ENCODE measurements at places on chromosomes 3 and 15.

DNA sequence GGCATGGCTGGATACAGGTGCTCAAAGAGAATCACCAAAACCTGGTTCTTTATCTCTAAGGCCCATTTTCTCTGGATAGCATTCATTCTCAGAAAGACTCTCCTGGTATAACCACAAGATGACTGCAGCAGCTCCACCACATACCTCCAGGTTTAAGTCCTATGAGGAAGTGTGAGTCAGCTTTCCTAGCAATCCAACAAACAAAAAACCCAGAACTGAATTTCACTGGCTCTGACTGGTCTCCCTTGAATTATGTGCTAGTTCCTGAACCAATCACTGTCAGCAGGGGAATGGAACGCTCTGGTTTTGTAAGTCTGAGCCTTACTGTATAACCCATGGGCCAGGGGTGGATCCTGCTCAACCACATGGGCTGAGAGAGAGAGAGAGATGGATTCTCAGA lies 27.2 kb downstream of the MRPL46 start:
- no peak for DNase-seq

DNA sequence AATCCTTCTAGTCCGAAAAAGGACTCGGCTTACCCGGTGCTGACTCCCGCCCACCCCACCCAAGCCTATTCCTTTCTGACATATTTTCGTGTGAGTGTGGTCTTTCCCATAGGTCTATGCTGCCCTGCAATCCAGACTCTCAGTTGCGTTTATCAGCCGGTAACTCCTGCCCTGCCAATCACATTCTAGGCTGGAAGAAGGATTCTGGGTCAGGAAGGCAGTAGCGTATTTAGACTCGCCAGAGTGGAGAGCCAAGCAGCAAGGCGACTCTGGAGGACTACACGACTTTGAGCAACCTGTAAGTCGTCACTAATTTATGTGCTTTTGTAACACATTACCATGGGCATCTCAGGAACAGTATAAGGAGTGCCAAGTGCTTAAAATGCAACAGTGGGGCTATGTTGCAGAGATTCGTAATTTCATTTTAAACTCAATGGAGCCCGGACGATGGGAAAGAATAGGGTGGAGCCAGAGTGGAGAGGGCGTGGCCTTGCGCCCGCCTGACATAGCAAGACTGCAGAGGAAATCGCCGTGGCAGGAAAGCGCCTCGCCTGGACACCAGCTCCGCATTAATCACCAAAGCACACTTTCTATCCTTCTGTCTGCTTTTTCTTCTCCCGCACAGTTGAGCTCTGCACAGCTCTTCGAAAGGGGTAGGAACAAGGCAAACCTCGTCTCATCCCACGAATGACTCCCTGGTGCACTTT lies 1044.2 kb downstream of the AGBL1 start:
- no peak for DNase-seq

- no peak for DNase-seq
These were observed 1042.9 kb downstream of the ROBO1 start for GRCh38 chr3:78724859-78725258.

DNA sequence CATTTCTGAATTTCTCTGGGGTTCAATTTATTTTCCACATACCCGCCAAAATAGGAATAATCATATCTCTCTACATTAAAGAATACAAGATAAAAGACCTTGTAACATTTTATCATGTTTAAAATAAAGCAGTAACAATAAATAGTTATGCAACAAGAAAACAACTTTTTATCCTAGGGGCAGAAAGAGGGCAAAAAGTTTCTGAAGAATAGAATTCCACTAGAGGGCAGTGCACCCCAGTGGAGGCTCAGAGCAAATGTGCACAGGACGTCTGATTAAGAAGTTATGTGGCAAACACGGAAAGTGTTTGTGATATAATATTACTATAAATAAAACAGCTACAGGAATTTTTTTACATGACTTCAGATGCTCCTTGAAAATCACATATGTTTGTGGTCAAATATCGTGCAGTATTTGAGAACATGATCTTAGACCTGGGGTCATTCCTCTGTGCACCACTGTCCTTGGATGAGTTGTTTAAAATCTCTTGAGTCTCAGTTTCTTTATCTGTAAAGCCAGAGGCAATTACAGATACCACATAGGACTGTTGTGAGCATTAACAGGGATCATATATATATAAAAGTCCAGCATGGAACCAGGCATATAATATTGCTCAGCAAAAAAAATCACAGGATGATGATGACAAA lies 13.2 kb upstream of the PIK3R4 start:
- DNase-seq = no peak

DNA sequence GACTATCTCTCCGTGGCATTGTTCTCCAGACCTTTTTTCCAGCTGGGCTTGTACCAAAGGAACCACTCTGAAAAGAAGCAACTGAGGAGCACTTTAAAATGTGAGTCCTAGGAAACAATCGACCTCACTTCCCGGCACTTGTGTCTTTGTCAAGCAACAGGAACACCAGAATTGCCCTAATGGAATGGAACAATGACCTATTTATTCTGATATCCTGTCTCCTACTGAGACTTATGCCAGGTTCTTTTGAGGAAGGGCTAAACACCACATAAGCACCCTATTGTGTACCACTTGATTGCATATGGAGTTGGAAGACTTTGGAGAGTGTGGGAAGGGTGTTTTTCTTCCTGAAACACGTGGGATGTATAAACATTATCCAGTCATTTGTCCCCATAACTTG lies 56.8 kb upstream of the TGFBR2 start:
- DNase-seq = no peak

DNA sequence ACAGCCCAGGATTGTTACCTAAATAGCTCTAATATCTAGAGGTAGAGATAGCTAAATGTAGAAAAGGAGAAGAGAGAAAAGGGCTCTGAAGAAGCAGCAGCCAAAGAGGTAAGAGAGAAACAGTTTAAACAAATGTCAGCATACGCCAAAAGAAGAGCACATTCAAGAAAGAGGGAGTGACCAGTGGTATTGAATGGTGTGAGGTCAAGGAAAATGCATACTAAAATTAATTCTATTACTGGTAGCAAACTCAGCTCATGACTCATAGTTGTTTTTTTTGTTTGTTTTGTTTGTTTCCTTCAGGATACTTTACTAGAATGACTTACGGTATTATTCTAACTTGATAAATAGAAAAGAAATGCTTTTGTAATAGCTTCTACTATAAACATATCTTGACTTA lies 86.5 kb upstream of the FXR1 start:
- no peak for DNase-seq

GRCh38 chr3:55731741-55732140 lies 244.6 kb upstream of the WNT5A start:
- no peak for DNase-seq

DNA sequence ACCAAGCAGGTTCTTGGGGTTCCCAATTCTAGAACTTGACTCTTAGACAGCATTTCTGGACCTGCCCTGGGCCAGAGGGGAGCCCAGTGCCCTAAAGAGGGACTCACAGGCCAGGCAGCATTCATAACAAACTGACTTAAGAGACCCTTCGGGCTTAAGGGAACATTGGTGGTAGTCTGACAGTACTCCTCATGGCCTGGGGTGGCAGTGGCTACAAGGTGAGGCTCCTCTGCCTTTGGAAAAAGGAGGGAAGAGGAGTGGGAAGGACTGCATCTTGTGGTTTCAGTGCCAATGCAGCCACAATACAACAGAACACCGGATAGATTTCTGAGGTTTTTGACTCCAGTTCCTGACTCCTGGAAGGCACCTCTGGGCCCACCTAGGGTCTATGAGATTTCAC lies 172.2 kb upstream of the STRIT1 start:
- no peak for DNase-seq

- no peak for DNase-seq
These were observed 8.3 kb downstream of the TF start for GRCh38 chr3:133754455-133754854.

GRCh38 chr15:100215843-100216169 lies 126.0 kb downstream of the ADAMTS17 start:
- no peak for DNase-seq

DNA sequence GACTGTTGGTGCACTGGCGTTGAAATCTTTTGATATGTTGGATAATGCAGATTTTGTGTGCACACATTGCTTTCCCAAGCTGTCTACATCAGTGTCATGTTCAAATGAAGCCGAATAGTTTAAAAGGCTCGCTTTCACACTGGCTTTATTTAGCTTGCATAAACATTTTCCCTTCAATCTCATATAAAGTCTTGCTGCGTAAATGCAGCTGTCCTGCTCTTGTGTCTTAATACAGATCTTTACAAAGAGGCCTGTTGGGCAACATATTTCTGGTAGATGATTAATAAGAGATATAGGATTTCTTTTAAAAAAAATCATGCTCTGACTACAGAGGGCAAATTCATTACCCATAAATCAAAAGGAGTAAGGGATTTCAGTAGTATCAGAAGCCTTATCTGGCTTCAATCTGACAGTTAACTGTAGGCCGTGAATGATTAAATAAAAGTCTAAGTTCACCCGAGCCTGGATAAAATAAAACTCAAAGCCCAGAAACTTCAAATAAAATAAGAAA lies 937.2 kb downstream of the FHIT start:
- DNase-seq = peak; percentile 23

GRCh38 chr15:41022487-41023090 lies 69.3 kb downstream of the CHAC1 start:
- no peak for DNase-seq

- DNase-seq = no peak
These were observed 18.1 kb downstream of the HEMK1 start for GRCh38 chr3:50587373-50587772.

GRCh38 chr3:65902304-65902793 lies 136.4 kb downstream of the MAGI1 start:
- DNase-seq = no peak

DNA sequence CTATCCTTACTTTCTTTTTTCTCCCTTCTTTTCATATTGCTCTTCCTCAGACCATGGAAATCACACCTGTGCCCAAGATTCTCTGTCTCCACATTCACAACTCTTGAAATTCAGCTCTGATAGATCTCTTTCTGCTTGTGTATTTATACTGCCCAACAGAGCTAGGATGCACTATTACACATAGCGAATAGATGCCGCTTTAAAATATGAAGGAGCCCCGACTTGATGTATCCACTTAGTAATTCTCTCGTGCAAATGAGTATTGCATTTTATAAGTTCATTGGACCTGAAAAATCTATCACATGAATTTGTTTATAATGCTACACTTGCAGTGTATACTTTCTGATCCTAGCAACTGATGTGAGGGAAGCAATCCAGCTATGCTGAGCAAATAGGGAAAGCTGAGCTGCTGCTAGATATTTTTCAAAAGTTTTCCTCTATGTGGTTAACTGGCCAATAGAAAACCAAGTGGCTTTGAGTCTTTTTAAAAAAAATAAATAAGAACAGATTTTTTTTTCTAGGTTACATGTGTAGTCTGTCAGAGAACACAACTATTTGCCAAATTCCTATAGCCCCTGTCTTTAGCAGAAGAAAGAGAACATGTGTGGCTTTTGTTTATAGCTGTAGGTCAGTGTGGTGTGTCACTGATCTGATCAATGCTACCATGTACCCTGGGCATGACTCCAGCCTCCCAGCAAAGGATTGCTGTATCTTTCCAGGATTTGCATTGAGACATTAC lies 64.3 kb upstream of the LEKR1 start:
- no peak for DNase-seq

- DNase-seq = peak; percentile 31
These were observed 278.0 kb downstream of the FOXP1 start for GRCh38 chr3:71305231-71306206.

DNA sequence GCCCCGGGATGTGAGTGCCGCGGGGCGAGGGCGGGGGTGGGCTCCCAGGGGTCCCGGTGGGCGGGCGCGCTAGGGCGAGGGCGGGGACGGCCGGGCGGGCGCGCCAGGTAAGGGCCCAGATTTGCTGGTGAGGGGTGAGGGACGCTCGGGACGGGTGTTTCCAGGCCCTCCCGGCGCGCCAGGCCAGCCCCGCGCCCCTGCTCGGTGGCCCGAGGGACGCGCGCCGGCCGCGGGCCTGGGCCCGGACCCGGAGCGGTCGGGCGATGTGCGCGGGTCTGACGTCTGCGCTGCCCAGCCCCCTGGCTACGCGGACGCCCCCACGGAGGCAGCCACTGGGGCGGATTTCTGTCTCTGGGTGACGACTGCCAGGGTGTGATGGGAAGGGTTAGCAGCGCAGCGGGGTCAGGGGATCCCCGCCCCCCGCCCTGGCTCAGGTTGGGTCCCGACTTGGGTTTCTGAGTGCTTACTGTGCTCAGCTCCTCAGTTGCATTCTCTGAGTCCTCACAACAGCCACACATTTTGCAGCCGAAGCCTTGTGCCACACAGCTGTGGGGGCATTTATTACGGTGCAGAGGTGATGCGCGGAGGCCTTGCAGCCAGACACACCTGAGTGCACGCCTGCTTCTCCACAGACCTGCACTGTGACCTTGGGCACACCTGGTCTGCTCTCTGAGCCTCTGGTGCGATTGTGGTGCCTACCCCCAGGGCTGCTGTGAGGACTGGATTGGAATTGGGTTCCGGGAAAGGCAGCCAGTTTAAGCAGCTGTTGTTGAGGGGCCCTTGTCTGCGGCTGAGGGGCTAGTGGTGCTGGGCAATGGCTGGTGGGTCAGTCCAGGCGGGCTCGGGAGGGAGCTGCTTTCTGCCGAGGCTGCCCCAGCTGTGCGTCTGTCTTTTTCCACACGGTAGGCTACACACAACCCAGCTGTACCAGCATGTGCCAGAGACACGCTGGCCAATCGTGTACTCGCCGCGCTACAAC lies 523 bp downstream of the HDAC11 start:
- no peak for DNase-seq

- DNase-seq = no peak
These were observed 12.6 kb upstream of the UPK1B start for GRCh38 chr3:119160815-119161214.

DNA sequence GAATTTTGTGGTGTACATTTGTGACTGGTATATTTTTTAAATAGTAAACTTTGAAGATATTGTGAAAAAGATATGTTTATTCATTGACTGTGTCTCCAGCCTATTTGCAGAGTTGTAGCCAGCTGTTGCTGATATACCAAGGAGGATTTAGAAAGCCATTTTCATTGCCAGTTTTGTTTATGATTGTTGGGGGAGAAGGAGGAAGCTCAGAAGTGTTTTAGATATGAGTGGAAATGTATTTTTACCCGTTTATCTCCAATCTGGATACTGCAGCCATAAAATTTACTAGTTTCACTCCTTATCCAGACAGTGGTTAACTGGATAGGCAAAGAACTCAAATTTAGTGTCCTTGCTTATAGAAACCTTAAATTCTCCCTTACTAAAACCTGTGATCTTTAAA lies 18.8 kb downstream of the ATP11B start:
- no peak for DNase-seq

DNA sequence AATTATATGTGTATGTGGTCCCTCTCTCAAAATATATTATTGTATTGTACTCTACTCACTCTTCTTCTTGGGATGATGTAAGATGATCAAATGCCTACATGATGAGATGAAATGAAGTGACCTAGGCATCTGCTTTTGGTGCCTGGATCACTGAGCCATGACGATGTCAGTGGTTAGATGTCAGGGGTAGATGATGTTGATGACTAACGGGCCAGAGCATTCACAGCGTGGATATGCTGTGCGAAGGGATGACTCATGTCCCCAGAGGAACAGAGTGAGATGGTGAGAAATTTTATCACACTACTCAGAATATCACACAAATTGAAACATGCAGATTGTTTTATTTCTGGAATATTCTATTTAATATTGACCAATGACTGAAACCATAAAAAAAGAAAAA lies 233.9 kb upstream of the CADM2 start:
- no peak for DNase-seq

Measured in urinary bladder (tissue), 4 donors.